ENCODE measurements at places on chromosomes 2 and 18.

DNA sequence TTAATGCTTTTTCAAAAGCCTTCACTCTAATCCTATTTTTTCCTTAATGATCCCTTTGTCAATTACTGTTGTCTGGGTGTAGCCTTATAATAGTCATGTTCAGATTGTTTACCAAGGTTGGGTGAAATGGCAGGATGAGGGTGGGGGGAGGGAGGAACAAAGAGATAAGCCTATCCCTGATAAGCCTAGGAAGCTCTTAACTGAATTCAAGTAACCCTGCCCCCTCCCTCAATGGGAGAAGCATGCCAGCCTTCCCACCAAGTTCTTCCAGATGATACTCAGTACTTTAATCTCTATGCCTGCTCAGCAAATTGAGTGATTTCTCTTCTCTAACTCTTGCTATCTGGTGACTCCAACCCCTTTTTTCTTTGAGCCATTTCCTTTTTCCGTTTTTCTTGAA is 180.3 kb upstream of the ETAA1 start:
- DNase-seq: no peak

GRCh38 chr2:45145073-45145899 is 136.0 kb upstream of the SIX2 start:
- no peak for DNase-seq

DNA sequence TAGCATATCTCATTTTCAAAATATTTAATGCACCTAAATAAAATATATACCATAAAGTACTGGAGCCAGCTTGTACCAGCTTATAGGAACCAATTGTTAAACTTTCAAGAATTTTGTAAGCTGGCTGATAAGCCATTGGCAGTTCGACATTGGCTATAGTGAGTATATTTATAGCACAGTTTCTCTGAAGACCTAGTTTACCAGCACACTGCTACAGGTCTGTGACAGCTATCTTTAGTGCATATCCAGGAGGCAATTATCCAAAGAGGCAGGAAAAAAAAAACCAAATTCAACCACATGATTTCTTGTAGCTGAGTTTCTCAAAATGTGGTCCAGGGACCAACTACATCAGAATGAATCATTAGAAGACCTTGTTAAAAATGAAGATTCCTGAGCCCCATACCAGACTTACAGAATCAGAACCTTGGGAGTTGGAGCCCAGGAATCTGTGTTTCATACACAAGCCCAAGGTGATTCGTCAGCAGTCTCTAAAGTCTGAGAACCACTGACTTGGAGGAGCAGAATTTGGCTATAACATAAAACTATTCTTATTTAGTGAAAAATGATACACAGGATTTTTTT is 279.0 kb upstream of the NRP2 start:
- DNase-seq: no peak

DNA sequence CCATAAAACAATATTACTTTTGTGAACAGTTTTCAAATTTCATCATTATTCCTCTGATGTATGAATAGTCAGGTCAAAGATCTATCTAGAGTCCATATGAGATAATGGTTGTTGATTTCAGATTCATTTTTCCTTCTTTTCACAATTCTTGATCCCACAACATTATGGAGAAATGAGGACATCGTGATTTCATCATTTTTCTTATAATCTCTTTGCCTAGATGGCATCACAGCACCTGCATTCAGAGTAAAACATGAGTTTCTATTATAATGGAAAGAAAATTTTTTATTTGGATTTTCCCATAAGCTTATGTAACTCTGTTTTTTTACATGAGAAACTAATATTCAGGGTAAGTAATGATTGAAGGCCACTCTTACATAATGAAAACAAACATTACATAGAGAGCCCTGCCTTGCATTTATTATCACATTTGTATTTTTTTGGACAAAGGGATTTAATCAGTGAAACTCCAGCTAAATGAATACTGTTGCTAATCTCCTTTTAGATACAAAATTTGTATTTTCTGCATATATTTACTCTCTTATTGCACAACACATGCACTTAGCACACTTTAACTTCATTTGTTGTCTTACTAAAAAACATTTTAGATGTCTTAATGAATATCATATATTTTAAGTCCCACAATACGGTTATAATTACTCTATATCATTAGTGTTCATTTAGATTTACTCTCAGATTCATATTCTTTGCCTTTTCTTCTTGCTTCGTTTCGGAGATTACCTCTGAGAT is 188.4 kb upstream of the KYNU start:
- no peak for DNase-seq

DNA sequence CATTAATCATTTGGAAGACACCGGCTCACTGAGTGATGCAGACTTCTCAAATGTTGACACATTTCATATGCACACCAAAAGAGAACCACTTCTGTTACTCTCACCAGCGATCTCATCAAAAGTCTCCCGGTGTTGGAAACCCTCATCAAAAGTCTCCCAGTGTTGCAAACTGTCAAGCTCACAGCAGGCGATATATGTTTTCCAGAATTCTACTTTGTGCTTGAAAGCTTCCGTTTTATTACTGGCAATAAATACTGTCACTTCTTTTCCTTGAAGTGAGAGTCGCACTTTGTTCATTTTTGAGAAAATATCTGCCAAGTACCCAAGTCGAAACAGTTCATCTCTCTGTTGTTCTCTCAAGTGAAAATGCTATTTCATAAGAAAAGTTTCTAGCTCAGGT is 20.5 kb downstream of the MLPH start:
- DNase-seq: no peak

- DNase-seq: no peak
Measured at GRCh38 chr2:8122520-8122919, 559.3 kb upstream of the ID2 start.

DNA sequence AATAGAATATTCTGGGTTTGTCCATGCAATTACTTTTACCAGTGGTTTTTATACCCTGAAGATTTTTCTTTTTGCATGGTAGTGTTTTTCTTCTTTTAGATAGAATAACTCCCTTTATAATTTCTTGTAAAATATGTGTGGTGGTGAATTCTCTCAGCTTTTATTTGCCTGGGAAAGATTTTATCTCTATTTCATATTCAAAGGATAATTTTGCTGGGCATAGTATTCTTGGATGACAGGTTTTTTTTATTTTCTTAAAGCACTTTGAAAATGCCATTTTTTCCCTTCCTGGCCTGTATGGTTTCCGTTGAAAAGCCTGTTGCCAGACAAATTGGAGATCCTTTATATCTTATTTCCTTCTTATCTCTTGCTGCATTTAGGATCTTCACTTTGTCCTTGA is 113.5 kb downstream of the MYO3B start:
- no peak for DNase-seq

GRCh38 chr2:181367906-181368435 is 89.2 kb upstream of the ITGA4 start:
- DNase-seq: no peak

DNA sequence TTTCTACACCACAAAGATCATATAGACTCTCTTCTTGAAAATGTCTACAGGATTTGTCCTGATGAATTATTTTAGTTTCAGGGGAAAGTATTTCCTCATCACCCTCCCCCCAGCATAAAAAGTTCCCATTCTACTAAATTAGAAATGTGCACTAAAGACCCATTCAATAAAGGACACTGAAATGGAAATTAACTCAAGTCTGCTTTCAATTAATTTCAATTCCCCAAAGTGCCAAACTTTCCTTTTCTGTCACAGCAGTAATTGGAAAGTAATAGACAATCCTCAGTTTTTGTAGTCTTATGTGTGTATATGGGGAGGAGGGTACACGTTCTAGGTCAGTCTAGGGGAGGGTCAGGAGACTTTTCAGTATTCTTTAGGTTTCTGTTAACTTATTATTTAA is 21.5 kb downstream of the ARHGEF33 start:
- no peak for DNase-seq

DNA sequence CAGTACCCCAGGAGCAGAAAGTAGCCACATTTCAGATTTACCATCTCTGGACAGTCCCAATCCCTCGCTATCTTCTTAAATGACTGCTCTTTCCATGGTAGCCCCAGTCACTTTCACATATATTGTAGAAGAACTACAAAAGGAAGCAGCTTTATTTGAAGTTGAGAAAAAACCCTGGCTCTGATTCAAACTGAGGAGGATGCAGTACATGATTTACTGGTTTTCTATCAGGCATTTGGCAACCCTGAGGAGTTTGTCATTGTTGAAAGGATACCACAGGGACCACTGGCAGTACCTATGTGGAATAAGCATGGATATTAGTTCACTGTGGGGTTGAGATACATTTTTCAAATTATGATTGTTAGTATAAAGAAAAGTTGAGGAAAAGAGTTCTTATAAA is 640.9 kb upstream of the SETBP1 start:
- DNase-seq: no peak

GRCh38 chr2:159185401-159186130 is 100.9 kb downstream of the WDSUB1 start:
- DNase-seq: peak; percentile 39

DNA sequence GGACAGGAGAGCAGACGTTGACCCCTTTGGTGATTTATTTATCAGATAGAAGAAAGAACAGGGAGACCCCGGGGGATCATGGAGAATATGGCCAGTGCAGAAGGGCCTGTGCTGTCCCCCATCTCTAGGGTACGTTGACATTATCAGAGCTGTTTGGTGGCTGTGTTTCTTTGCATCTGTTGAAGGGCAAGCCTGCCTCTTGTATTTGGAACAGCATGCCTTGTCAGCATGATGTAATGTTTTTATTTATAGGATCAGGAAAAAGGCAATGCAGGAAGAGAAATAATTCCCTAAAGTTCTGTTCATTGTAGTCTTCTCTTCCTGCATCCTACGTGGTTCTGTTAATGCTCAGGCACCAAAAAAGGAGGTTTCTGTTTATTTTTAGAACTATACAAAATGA is 49.8 kb upstream of the CABYR start:
- no peak for DNase-seq

Measured in CD4-positive, alpha-beta T cell treated with Interferon alpha-2 for 1 hour (primary cell).